ENCODE measurements at places on chromosomes 12 and 14.

DNA sequence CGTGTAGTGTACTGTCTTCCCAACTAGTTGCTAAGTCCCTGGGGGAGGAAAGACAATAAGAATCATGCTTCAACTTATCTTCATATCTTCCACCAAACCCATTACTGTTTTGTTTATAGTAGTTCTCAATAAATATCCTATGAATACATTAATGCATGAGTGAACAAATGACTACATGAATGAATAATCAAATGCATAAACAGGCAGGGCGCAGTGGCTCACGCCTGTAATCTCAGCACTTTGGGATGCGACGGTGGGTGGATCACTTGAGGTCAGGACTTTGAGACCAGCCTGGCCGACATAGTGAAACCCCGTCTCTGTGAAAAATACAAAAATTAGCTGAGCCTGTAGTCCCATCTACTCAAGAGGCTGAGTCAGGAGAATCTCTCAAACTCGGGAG, 32.1 kb upstream of the NR2C1 start:
- no peak for DNase-seq

GRCh38 chr12:131980263-131980662, 30.5 kb downstream of the EP400 start:
- no peak for DNase-seq

GRCh38 chr14:20522332-20522731, 17.0 kb downstream of the RNASE10 start:
- DNase-seq = no peak

GRCh38 chr14:100137173-100137572, 22.3 kb downstream of the DEGS2 start:
- DNase-seq = no peak
